Cardiac septum (tissue), 1 donor: ENCODE measurements at places on chromosomes 12 and 14.

DNA sequence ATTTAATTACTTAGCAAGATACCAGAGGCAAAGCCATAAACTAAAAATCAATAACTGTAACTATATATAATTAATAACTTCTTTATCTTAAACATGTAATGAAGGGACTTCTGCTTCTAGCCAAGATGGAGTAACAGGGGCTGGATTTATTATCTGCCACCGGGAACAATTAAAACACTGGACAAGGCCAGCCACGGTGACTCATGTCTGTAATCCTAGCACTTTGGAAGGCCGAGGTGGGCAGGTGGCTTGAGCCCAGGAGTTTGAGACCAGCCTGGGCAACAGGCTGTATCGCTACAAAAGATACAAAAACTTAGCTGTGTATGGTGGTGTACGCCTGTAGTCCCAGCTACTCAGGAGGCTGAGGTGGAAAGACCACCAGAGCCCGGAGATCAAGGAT is 113.6 kb downstream of the TAOK3 start:
- DNase-seq: no peak

DNA sequence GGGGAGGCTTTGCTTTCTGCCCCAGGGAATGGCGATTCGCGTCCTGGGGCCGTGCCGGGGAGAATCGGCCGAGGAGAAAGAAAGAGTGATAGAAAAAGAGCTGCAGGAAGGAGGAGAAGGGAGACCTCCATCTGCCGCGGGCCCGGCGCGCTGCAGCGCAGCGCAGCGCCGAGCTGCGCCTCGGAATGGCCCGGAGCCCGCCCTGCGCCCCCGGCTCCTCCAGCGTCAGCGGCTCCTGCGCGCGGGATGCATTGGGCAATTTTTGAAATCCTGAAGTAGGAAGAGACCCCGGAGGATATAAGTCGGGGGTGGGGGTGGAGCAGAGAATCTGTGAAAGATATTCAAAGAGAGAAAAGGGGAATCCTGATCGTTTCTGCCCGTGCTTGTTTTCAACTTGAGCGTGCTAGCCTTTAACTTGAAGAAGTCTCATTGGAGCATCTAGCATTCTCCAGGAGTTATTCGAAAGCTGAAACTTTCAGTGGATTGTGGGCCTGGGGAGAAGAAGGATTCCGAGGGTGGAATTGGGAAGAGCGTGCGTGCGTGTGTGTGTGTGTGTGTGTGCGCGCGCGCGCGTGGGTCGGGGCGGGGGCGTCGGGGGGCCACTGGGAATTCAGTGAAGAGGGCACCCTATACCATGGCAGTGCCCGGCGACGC is 441 bp downstream of the PDE3A start:
- DNase-seq: peak; percentile 80

DNA sequence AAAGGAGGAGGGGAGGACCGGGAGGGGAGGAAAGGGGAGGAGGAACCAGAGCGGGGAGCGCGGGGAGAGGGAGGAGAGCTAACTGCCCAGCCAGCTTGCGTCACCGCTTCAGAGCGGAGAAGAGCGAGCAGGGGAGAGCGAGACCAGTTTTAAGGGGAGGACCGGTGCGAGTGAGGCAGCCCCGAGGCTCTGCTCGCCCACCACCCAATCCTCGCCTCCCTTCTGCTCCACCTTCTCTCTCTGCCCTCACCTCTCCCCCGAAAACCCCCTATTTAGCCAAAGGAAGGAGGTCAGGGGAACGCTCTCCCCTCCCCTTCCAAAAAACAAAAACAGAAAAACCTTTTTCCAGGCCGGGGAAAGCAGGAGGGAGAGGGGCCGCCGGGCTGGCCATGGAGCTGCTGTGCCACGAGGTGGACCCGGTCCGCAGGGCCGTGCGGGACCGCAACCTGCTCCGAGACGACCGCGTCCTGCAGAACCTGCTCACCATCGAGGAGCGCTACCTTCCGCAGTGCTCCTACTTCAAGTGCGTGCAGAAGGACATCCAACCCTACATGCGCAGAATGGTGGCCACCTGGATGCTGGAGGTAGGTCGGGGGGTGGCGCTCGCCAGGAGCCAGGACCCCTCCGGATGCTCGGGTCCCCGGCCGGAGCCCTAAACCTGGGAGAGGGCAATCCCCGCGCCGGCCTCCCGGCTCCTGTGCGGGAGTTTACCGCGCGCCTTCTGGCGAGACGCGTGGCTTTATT is at the start of gene CCND2:
CCND2 (plus strand) TSS at position 111 of the 744 bp plus-strand sequence; CDS start at position 390, 279 bp downstream.
- DNase-seq: peak; percentile 97

DNA sequence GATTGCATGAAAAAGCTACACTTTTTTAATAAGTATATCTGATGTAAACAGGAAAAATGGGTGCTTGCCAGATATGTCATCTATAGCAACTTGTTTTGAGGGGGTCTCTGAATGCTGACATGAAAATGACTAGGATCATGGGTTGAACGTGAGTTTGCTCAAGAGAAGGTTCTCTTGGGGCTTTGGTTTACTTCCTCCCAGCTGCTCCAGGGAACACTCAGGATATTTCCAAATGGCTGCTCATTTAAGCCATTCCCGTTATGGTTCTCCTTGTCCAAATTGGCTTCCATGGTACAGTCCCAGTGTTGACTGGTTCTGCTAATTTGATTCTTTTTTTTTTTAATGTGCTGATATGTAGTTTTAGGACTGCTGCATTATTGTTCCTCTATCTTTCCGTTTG is 118.3 kb downstream of the ETV6 start:
- DNase-seq: no peak

DNA sequence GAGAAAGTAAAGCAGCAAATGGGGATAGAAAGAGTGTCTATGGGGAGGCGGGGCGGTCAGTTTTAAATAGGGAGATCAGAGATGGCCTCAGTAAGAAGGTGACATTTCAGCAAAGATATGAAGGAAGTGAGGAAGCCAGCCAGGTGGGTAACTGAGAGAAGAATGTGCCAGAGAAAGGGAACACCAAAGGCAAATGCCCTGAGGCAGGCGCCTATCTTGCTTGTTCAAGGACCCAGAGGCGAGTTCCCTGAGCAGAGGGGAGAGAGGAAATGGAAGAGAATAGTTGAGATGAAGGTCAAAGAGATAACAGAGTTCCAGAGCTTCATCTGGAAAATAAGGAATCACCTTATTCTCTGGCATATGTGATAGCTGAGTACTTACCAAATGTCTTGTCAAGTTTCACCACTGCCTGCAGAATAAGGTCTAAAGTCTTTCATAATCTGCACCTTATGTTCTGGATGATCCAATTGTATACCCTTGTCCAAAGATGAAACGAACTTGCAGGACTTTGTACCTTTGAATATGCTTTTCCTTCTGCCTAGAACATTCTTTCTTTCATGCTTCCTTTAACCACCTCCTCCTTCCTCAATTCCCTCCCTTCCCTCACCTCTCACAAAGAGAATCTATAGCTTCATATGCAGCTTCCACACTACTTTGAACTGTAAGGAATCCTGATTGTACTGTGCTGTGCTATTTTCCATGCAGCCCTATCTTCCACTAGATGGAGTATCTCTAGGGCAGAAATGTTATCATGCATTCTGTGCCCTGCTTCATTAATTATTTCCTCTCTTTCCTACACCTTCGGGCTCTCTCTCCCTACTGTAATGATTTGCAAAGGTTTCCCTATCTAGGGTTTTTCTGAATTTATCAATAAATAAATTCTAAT is 38.5 kb downstream of the GNPTAB start:
- no peak for DNase-seq

DNA sequence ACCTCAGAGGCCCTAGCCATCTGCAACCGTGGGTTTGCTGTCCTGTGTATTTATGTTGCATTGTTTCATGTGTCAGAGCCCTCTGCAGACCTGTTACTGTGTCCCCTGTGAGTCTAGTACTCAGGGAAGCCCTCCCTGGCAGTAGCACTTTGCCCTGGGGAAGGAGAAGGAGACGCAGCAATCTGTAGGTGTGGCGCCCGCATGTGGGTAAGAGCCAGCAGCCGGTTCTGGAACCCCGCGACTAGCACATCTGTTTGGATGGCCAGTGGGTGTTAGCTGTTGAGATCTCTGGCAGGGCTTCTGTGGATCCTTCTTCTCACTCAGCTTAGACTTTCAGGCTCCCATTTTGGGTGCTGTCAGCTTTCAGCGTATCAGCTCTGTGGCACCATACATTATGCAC is 57.0 kb downstream of the TECPR2 start:
- no peak for DNase-seq

DNA sequence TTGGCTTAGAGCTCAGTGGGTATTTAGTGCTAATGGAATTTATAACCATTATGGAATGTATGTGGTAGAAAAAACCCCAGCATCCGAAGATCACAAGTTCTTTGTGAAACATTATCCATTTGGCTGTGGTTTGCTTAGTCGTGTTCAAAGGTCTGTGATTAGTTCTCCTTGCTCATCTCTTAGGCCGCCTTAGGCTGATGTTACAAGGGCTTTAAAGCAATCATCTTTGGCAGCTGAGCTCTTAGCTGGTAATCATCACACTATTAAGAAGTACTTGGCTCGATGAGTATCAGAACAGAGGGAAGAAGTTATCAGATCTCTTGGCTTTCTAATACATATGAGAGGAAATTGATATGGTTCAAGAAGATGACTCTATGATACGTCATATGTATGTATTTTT is 124.1 kb upstream of the E2F7 start:
- no peak for DNase-seq

DNA sequence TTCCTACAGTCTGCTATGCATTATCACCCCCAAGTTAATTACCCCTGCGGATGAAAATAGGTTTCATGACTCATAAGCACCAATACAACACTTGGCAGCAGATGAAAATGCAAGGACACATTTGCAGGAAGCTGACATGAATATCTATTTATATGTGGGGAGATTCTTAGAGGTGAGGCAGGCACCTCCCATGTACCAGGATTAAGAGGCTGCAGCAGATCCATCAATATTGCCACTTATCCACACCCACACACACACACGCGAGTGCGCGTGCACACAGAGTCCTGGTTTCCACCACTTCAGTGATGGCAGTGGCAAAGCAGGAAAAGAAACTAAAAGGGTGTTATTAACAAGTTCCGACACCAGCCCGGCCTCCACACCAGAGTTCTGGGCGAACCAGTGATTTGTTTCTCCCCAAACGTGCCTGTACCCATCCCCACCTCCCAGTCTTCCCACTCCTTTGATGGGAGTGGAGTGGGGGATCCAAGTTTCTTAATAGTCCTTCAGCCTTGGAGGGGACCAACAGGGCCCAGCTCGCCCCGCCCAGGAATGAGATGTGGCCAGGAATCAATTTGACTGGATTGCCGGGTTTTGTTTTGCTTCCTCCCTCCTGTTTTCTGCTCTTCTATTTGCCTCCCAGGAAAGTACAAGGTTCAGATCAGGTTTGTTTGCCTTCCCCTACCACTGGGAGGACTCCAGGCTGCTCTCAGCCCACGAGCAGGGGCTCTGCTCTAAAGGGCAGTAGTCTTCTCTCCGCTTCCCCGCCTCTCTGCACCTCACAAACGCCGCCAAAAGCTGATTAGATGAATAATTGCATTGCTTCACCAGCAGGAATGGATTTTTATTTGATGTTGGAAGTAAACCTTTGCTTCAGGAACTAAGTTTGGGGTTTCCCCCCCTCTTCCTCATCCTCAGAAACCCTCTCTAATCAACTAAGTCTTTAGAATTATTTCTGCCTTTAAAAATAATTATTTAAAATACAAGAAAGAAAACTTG is 5.2 kb downstream of the IRF2BPL start:
- DNase-seq: no peak

- DNase-seq: no peak
Observed at GRCh38 chr12:85725991-85726390, 110.2 kb downstream of the RASSF9 start.

GRCh38 chr12:6941267-6941666 is 2.3 kb upstream of the RNU7-1 start:
- DNase-seq: no peak
